Astrocyte of the hippocampus (primary cell): ENCODE measurements at places on chromosomes 13 and 19.

GRCh38 chr13:65784088-65784816 lies 1445.9 kb downstream of the PCDH9 start:
- no peak for DNase-seq

DNA sequence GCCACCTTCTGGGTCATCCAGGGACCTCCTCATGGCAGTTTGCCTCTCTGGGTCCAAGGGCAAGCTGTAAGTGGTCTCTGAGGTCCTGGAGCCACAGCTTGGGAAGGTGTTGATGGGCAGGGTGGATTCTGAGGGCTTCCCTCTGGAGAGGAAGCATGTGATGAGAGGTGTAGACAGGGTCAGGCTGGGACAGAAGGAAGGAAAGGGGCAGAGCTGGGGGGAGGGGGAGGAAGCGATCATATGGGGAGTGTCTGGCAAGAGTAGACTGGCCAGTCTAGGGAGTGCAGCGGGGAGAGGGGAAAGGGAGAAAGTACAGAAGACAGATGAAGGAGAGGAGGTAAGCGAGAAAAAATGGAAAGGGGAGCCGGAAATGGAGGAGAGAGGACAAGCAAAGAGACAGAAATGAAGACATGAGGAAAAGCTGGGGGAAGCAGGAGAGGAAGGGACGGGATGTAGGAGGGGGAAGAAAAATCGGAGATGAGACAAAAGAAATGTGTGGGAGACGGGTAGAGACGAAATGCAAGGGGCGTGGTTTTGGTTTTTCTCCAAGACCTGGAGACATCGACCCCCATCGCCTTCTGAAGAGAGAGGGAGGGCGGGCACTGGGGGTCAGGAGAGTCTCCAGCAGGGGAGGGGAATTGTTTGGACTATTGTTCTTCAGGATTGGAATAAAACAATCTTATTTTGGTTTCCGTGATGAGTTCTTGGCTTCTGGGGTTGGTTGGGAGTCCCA lies 26.6 kb downstream of the ZSWIM9 start:
- no peak for DNase-seq

DNA sequence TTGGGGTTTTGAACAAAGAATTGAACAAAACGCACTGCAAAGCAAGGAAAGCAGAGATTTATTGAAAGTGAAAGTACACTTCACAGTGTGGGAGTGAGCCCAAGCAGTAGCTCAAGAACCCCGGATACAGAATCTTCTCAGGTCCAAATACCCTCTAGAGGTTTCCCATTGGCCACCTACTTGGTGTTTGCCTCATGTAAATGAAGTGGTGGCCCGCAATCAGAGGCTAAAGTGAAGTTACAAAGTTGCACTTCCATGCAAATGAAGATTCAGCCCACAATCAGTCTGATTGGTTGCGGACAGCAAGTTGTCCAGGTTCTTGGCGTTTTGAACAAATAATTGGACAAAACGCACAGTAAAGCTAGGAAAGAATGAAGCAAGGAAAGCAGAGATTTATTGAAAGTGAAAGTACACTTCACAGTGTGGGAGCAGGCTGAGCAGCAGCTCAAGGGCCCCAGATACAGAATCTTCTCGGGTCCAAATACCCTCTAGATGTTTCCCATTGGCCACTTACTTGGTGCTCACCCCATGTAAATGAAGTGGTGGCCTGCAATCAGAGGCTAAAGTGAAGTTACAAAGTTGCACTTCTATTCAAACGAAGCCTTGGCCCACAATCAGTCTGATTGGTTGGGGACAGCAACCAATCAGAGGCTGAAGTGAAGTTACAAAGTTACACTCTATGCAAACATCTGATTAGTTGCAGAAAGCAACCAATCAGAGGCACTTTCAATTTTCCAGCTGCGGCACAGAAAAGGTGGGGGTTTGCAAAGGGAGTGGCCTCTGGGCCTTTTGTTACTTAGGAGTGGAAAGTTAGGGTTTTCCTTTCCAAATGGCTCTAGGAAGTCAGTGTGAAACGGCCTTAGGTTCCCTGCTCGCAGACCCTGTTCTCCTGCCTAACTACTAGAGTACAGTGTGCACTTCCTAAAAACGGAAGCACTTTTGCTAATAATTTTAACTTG lies 4.8 kb upstream of the TM9SF2 start:
- no peak for DNase-seq

DNA sequence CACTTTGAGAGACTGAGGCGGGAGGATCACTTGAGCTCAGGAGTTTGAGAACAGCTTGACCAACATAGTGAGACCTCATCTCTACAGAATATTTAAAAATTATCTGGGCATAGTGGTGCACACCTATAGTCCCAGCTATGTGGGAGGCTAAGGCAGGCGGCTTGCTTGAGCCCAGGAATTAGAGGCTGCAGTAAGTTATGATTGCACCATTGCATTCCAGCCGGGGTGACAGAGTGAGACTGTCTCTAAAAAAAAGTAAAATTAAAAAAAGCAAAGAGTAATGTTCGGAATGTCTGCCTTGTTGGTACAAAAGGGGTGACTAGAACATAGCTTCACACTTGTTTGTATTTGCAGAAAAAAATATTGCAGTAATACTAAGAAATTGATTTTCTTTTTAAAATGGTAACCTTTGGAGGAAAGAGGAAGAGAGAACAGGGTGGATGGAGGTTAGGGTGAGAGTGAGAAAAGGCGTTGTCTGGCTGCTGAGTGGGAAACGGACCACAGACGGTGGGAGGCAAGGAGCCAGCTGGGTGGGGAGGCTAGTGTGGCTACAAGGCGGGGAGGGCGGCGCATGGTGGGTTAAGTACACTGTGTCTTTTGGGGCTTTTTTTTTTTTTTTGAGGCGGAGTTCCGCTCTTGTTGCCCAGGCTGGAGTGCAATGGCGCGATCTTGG lies 10.2 kb downstream of the PPP1R14A start:
- no peak for DNase-seq

DNA sequence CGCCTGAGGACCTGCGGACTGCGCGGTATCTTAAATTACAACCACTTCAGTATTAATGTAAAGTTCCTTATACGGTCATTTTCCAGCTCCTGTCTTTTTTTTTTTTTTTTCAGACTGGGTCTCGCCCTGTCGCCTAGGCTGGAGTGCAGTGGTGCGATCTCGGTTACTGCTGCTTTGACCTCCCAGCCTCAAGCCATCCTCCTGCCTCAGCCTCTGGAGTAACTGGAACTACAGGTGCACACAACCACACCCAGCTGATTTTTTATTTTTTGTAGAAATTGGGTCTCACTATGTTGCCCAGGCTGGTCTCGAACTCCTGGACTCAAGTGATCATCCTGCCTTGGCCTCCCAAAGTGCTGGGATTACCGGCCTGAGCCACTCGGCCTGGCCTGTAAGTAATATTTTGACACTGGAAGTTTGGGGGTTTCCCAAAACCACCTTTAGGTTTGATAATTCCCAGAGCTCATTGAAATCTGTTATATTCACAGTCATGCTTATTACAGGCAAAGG lies 406 bp upstream of the EID2B start:
- no peak for DNase-seq

GRCh38 chr13:64909184-64909583 lies 2321.0 kb downstream of the PCDH9 start:
- DNase-seq, result no peak

DNA sequence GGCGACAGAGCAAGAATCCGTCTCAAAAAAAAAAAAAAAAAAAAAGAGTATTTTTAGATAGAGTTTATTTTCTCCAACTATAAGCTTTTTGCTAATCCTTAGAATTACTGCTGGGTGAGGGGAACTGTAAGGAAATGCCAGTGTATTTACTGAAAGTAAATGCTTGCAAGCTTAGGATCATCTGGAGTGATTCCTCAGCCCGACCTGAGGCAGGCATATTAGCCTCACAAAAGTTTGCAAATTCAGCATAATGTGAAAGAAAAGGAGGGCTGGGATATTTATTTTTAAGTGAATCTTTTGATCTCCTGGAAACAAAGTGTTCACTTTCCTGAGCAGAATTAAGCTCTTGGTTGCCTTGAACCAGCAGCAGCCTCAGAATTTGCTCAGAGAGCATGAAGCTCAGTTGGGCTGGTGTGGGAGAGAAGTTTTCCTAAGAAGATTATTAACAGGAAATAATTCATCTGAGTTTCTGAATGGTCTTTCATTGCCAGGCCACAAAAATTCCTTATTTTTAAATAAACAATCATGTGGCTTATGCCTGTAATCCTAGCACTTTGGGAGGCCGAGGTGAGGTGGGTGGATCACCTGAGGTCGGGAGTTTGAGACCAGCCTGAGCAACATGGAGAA lies 24.7 kb upstream of the SPATA13 start:
- peak; percentile 49 for DNase-seq
